ENCODE measurements at places on chromosomes 12 and 14. TPM values are rescaled to one million over a fixed set of nuclear protein-coding genes. Genes with fewer than 3 reads are reported as not detected.

DNA sequence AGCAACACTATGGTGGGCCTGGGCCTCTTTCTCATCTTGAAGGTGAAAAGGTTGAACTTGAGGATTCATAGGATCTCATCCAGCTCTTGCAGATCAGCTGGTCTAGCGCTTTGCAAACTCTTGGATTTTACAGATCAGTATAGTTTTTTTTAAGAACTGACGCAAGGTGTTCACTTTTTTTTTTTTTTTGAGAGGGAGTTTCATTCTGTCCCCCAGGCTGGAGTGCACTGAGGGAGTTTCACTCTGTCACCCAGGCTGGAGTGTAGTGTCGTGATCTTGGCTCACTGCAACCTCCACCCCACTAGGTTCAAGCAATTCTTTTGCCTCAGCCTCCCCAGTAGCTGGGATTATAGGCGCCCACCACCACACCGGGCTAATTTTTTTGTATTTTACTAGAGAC is 20.4 kb upstream of the LGMN start:
- no peak for DNase-seq

- DNase-seq, result no peak
Measured at GRCh38 chr12:113200021-113200797, 14.7 kb downstream of the RITA1 start.

- DNase-seq, result no peak
Measured at GRCh38 chr12:123713398-123713797, 1.2 kb downstream of the ATP6V0A2 start.

DNA sequence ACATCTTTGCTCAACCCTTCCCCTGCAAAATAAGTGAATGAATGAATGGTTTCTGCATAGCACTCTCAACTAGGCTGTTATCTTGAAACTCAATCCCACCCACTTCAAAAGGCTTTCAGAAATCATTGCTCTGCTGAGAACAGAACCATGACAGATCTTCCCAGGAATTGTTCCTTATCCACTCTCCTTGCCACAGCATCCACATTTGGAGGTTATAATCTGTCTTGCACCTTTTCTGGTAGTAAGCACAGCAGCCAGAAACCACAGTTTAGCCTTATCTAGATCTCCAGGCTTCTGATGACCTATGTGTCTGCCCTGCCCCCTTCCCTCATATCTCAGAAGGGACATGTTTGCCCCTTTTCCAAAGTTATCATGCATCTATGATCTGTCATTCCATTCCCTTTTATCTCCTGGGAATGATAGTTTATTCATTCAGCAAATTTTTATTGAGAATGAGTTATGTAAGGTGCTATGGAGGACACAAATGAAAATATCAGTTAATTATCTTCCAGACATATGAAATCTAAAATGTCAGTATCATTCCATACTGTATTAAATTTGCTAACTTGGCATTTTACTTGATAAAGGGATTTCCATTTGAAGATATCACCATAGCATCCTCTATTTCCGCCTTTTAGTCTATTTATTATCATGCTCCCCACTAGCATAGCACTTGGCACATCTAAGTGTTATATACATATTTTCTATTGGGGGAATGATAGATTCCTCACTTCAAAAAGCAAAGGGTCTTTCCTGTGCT is 21.4 kb downstream of the LGR5 start:
- DNase-seq, result no peak

Gene NXPH4
- 1.2 TPM for total RNA-seq

DNA sequence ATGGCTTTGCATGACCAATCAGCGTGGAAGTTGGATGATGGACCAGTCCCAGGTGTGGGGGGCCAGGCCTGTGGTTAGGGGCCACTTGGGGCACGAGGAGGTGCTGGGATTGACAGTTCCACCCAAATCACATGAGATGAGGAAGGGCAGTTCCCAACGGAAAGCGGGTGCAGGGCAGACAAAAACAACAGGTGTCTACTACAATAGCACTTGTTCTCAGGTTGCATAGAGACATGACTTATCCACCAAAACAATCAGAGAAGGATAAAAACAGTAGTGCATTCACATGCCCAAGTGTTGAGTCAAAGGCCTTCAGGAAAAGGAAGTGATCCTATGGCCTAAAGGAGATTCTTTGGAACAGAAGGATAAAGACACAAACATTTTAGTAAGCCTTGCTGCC is 14.6 kb upstream of the EIF2B2 start:
- DNase-seq, result peak; percentile 87

DNA sequence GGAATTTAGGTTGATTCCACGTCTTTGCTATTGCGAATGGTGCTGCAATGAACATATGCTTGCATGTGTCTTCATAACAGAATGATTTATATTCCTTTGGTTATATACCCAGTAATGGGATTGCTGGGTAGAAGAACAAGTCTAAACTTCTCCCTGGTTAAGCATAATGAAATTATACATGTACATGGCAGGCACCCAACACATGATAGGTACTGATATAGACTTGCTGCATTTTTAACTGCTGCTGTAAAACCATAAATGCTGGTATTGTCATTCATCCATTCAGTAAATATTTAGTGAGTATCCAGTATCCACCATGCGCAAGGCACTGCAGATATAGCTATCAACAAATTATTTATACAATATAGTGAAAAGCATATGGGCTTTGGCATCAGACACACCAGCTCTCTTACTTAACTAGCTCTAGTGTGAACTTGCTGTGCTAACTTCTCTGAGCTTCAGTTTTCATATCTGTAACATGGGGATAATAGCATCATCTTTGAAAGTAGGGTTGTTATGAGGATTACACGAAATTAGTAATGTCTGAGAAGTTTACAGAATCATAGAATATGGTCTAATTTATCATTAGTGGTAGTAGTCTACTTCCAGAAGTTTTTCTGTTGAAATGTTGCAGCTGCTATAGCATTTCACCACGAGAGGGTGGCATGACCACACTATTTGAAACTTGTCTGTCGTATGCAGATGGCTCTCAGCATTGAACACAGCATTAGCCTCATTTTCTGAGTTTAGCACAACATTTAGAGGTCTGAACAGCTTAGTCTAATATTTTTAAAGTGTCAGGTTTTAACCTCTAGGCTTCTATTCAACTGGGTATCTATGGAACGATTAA is 32.0 kb upstream of the SEL1L start:
- peak; percentile 22 for DNase-seq

- DNase-seq, result no peak
Measured at GRCh38 chr14:21537090-21537424, 10.9 kb upstream of the SALL2 start.

Gene PLEKHG7
- total RNA-seq, result not detected

Gene CAPZA3
- total RNA-seq, result not detected

- DNase-seq, result no peak
Measured at GRCh38 chr12:99302874-99303273, 344.7 kb upstream of the GARIN6 start.

- DNase-seq, result no peak
Measured at GRCh38 chr14:104298458-104298857, 160.1 kb downstream of the KIF26A start.

GRCh38 chr12:123160801-123161487 is 10.1 kb upstream of the PITPNM2 start:
- DNase-seq, result no peak

DNA sequence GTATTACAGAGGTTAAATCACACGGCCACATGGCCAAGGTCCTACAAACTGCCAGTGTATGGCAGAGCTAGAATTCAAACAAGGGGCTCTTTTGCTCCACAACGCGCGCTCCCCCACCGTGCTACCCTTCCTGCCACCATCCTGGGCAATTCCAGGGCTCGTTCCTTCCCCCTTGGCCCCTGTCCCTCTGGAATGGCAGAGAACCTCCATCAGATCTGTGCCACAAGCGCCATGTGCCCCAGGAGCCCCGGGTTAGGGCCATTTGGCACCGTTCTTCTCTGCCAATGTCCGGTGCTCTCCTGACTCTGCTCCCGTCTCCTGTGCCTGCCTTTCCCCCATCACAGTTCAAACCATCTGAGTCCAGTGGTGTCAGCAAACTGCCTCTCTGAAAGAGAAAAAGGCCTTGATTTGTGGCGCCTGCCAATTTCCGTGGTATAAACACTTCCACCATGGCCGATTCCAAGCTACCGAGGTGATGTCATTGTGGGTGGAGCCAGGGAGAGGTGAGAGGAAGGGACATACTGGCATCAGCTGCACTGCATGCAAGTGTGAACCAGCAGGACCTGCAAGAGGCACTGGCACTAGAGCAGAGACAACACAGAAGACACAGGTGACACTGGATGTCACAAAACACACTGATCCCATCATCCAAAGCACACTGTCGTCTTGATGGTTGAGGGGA is 163.1 kb downstream of the CALM1 start:
- no peak for DNase-seq

DNA sequence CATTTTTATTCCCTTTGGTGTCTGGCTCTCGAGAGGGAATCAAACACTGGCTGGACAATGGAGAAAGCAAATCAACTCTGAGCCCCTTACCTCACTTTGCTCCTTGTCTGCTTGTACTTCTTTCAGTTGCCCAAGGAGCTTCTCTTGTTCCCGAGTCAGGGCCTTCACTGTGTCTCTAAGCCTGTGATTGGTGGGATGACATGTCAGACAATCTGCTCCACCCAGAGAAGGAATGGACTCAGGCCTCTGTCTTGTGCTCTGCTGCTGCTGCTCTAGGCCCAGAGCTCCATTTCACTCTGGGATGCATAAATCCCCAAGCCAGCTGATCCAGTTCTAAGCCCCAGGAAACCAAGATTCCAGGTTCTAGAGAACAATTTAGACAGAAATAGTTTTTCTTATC is 7.6 kb downstream of the CALCOCO1 start:
- no peak for DNase-seq

DNA sequence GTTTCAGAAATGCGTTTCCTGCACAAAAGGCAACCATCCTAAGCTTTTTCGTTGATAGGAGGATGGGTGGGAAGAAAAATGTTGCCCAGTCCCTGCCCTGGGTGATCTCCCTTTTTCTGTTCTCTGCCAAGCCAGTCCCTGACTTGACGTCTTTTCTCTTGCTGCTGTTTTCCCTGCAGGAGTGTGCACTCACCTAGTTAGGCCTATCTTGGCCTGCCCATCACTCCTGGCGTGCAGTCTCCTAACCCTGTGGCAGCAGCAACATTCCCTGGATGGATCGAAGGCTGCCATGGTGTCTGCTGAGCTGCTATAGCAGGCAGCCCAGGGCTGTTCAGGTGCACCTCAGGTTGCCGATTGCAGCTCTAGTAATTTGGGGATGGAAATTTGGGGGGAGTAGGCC is 1.2 kb downstream of the UNC119B start:
- no peak for DNase-seq

Gene ZFP36L1
- 169 TPM for total RNA-seq

Gene STAT6
- total RNA-seq, result 94.4 TPM

Gene SERPINA9
- total RNA-seq, result not detected

Gene GRIN2B
- total RNA-seq, result not detected

DNA sequence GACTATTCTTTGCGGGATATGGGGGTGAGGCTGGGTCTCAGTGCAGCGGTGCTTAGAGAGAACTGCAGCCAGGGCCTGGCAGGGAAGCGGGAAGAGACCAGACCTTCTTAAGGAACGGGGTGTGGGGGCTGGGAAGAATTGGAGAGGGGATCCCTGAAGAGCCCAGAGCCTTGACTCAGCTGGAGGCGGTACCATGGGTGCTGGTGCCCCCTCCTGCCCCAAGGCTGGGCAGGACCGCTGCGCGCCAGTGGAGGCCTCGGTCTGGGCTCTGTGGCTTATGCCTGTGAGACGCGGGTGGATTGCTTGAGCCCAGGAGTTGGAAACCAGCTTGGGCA is 1.3 kb upstream of the RNU7-1 start:
- DNase-seq, result no peak

Gene IL23A
- 7.3 TPM for total RNA-seq

DNA sequence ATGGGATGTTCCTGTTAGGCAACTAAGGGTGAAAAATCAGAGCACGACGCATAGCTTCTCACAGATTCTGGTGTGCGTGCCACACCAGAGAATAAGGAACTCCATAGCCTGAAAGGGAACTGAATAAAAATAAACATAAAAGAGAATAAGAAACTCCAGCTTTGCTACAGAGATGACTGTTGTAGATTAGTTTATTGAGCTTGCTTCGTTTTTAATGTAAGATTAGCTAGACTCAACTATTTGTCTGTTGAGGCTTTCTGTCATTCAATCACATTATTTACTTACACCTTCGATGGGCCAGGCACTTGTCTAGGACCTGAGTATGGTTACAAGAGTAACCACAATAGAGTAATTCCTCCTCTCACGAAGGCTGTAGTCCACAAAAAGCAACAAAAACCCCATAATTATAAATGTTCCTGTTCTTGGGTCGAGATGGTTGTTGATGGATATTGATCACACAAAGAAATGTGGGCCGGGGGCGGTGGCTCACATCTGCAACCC is 807 bp upstream of the ZCCHC8 start:
- DNase-seq, result no peak

GRCh38 chr12:119678459-119678858 is 10.5 kb downstream of the PRKAB1 start:
- DNase-seq, result no peak

DNA sequence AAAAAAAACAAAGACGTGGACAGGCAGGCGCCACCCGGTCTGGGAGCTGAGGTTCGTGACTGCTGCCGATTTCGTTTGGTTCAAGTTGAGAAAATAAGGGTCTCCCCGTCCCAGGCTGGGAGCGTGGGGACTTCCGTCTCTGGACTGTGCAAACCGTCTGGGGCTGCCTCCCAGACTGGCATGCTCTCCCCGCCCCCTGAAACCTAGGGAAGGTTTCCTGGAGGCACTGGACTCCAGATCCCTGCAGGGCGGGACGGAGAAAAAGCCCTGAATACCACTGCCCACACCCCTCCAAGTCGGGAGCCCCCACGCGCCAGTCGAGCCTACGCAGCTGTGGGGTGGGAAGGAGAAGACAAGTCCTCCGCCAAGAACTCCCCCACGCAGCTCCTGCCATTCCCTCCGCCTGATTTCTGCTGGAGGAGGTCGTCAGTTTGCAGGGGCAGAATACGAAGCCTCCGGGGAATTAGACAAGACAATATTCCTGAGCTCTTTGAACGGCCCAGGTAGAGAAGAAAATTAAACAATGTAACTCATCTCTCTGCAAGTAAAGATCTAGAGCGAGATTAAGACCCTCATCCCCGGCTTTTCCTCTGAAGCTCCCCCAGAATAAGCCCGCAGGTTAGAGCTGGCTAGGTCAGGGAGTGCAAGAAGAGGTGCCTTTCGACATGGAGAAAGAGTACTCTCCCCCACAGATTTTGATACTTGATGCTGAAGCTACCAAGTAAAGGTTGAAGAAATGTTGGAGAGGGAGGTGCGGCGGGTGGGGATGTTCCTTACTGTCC is 10.4 kb upstream of the HOXC13 start:
- DNase-seq, result no peak

Gene HVCN1
- 2.3 TPM for total RNA-seq

DNA sequence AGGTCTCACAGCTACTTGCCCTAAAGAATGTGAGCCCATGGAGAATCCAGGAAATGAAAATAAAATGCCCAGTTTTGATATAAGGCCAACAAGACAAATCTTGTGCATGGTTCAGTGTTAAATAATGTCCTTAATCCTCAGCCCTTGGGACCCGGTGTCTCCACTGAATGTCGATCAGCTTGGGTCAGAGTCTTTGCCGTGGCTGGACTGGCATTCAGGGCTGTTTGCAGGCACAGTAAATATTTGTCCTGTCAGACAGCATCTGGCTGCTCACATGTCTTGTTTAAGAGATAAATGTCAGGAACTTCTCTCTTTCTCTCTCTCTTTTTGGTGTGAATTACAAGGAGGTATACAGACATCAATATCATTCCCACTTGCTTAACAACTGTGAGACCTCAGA is 452.5 kb downstream of the FUT8 start:
- no peak for DNase-seq

- DNase-seq, result no peak
Measured at GRCh38 chr14:22484632-22485031, 104.4 kb downstream of the DAD1 start.

GRCh38 chr14:70724110-70724509 is 82.4 kb downstream of the TTC9 start:
- DNase-seq, result no peak

Gene GNPTAB
- total RNA-seq, result 32.7 TPM

Gene KRT80
- 5.3 TPM for total RNA-seq

GRCh38 chr14:59140106-59140843 is 48.2 kb upstream of the DAAM1 start:
- no peak for DNase-seq

Measured in foreskin keratinocyte (primary cell).